ENCODE measurements at places on chromosomes 7 and 10. TPM values are rescaled to one million over a fixed set of nuclear protein-coding genes. Genes with fewer than 3 reads are reported as not detected.

- H3K27me3 ChIP-seq = no peaks in the 10 kb centered on the region
- no peak overlapping the region for H3K27ac ChIP-seq
- no peak for DNase-seq
- H3K36me3 ChIP-seq = no peaks in the 10 kb centered on the region
- no peak overlapping the region for H3K4me3 ChIP-seq
Measured at GRCh38 chr10:125641398-125641797, 41.6 kb downstream of the TEX36 start.

GRCh38 chr7:40836218-40836617, 701.4 kb downstream of the SUGCT start:
- H3K27me3 ChIP-seq = no peaks in the 10 kb centered on the region
- DNase-seq = no peak
- no peaks in the 10 kb centered on the region for H3K4me1 ChIP-seq
- H3K36me3 ChIP-seq = no peaks in the 10 kb centered on the region
- no peak overlapping the region for H3K27ac ChIP-seq

DNA sequence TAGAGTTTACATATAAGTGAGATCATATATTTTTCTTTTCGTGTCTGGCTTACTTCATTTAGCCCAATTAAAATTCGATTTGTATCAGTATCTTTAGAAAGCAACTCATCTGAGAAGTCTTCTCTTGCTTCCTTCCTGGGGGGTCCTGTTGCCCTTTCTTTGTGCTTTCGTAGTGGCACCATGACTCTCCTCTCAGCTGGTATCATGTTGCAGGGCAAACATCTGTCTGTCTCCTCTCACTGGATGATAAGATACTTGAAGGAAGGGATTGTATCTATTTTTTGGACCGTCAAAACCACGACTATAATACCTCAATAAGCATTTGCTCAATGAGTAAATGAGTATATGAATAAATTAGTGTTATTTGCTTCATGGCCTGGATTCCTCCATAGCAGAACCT, 382.5 kb upstream of the SORCS1 start:
- DNase-seq = no peak
- H3K4me1 ChIP-seq = peaks cover 5% of the 10 kb centered on the region
- peaks cover 6% of the 10 kb centered on the region for H3K27me3 ChIP-seq
- no peak overlapping the region for H3K4me3 ChIP-seq
- no peak overlapping the region for H3K27ac ChIP-seq

Gene GARIN1A
- total RNA-seq = 8.2 TPM

Gene MCM10
- 5.0 TPM for total RNA-seq

Gene OPN4
- total RNA-seq = not detected
